ENCODE measurements at places on chromosomes 5 and 9.

DNA sequence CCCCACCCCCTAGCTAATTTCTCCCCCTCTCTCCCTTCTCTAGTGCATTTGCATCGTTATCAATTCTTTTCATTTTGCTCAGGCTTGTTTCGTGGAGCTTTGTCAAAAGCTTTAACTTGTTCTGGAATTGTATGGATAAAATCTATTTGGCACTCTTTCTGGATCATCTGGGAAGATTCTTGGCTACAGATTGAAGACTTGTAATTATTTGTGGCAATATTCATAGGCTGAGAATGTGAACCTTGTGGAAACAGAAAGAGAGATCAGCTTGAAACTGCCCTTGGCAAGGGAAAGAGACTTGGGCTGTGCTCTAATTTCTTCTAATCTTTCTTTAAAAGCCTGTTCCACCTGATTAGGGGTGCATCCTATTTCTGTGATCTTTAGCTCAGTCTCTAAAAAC, 340.6 kb upstream of the DAB2 start:
- DNase-seq: no peak

GRCh38 chr5:171957591-171958251, 48.7 kb downstream of the FBXW11 start:
- peak; percentile 90 for DNase-seq

DNA sequence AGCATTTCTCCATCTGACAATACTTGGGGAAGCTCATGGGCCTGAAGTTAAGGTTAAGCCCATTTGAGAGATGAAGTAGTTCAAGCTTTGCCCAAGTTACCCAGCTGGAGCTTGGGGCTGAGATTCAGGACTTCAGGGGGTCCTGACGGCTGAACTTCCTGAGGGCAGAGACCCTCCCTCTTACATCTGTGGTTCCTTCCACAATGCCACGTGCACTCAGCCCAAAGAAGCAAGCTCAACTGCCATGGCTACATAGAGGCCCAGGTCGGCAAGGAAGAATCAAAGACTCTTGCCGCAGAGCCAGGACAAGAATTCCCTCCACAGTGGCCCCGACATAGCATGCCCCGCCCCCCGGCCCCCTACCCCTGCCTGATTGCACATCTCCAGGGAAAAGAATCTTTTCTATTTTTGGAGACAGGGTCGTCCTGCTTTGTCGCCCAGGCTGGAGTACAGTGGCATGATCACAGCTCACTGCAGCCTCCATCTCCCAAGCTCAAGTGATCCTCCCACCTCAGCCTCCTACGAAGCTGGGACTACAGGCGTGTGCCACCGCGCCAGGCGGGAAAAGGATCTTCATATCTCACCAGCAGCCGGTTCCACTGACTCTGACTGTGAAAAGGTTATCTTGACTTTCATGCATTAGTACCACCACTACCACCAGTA, 9.2 kb downstream of the PHF19 start:
- DNase-seq: no peak

DNA sequence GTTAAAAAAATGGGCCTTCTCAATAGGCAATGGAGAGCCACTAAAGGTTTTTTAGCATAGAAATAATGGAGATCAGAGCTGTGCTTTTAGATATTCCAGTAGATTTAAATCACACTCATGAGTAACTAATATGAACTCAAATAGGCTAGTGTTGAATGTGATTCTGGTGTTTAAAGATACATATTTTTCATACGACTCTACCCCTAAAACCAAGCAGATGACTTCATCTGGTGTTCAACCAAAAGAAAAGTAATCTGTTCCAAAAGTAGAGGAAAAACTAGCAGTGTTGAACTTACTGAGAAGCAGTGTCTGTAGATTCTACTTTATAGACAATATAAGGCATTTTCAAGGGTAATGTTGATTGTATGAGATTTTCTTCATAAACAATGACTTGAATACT, 138.1 kb downstream of the TSSK1B start:
- DNase-seq: no peak

GRCh38 chr5:42636425-42636824, 120.2 kb upstream of the CCDC152 start:
- no peak for DNase-seq

DNA sequence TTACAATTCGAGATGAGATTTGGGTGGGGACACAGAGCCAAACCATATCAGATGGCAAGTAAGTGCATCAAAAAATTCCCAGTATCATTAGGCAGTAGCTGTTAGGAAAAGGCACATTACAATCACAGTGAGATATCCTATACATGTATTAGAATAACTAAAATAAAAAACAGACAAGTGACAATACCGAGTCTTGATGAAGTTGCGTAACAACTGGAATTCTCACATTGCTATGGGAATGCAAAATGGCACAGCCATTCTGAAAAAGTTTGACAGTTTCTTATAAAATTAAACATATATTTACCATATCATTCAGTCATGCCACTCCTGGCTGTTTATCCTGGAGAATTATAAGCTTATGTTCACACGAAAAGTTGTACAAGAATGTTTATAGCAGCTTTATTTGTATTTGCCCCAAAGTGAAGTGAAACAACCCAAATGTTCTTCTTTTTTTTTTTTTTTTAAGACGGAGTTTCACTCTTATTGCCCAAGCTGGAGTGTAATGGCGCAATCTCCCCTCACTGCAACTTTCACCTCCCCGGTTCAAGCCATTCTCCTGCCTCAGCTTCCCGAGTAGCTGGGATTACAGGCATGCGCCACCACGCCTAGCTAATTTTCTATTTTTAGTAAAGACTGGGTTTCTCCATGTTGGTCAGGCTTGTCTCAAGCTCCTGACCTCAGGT, 93.1 kb upstream of the TLE1 start:
- DNase-seq: no peak
